ENCODE measurements at places on chromosomes 5 and 9.
A peak's percentile ranks its signal among the peaks of the same experiment; 100 is the strongest.

DNA sequence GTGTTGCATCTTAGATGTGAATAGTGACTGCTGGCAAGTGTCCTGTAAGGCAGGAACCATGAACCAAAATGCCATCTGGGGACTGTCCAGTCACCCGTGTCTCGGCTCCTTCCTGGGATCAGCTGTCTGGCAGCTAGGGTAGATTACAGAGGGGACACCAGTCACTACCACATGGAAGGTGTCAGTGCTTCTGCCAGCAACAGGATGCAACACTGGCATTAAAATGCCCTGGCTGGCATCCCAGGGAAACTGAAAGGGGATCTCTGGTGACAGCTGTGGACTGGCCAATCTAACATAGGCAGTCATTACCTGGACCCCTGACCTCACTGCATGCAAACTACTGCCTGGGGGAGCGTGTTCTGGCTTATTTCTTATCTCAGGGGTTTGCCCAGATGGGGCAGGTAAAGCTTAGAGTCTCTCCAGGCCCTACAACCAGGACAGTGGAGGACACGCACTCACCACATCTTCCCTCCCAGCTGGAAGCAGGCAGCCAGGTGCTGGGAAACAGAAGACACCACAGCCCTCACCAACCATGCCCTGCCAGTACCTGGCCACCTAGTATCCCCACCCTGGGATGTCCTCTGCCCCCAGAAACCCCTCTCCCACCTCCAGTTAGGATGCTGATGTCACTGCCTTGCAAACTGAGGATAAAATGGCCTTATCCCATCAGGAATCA, 83.8 kb downstream of the SEMA4D start:
- DNase-seq, result no peak

- DNase-seq, result no peak
Observed at GRCh38 chr9:136683755-136684154, 3.5 kb downstream of the AGPAT2 start.

DNA sequence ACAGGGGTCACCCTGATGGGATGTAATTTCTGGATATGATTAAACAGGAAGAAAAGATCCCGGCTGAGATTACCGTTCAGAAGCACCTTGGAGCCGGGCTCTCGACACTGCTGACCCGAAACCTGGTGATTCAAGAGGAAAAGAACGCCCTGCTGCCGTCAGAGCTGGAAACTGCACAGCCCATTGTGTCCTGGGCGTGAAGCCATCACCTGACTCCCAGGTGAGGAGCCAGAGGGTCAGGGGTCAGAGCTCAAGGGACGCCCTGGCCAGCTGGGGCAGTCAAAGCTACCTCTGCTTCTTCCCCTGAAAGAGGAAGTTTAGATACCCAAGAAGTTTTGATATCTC, 17.8 kb upstream of the SLC12A7 start:
- no peak for DNase-seq

- no peak for DNase-seq
Observed at GRCh38 chr5:107426872-107427271, 243.9 kb downstream of the EFNA5 start.

GRCh38 chr9:91516081-91516480, 92.4 kb upstream of the NFIL3 start:
- DNase-seq, result no peak

- no peak for DNase-seq
Observed at GRCh38 chr5:54146390-54146789, 164.0 kb downstream of the ARL15 start.

DNA sequence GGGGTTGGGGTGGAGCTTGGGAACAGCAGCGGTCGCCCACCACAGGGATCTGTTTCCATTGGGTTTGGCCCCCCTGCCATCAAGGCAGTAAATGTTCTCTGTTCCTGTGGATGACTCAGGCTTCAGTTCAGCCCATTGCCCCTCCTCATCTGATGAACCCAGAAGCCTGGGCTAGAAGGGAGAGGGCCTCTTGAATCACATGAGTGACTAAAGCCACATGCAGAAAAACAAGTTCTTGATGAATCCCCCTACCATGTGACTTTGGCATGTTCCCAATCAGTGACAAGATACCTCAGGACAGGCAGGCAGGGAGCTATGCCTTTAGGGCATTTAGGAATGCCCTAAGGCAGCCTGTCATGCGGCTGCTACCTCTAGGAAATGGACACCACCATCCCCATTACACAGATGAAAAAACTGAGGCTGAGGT, 2.5 kb downstream of the SH3PXD2B start:
- DNase-seq, result no peak

GRCh38 chr9:137589441-137590122, 730 bp downstream of the ZMYND19 start:
- DNase-seq, result no peak

DNA sequence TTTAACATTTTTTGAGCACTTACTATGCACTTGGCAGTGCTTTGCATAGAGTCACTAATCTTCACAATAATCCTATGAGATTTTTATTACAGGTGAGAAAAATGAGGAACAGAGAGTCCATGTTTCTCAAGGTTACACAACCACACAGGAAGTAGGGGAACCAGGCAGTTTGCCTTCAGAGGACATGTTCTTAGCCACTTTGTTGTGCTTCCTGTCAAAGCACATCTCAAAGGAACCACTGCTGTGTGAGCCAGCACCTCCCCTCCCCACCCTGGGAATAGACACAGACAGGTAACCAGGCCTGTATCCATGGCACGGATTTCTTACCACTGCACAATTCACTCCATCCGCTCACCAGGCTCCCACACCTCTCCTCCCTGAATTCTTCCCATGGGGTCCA, 6.3 kb upstream of the DNAJB5 start:
- DNase-seq, result no peak

DNA sequence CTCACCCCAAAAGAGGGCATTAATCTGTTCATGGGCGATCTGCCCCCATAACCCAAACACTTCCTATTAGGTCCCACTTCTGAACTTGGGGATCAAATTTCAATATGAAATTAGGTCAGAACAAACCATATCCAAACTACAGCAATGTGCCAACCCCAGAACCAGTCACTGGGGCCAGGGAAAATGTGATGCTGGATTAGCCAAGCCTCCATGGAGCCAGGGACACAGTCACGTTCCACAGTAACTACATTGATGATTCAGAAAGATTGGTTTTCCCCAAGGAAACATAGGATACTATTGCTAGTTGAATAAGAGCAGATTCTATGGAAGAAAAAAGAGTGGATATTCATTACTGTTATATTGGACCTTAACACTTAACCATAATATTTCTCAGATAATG, 84.2 kb downstream of the GIN1 start:
- DNase-seq, result no peak

DNA sequence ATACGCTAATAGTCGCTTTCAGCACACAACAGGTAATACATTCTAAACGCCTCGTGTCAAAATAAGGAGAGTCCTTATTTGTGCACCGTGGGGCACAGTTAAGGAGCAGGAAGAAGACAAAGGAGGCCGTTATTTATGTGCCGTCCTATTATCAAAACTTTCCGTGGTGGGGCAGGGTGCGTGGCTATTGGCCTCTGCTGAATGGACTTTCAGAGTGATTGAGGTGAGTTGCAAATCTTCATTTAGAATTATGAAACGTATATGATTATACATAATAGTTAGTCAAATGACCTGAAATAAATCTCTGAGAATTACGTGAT, 833 bp downstream of the C5orf24 start:
- DNase-seq, result no peak

GRCh38 chr9:19026375-19026774, 6.6 kb downstream of the SAXO1 start:
- DNase-seq, result no peak

- no peak for DNase-seq
Observed at GRCh38 chr5:62578540-62578939, at the start of gene LRRC70. Gene LRRC70, plus strand, starts transcription at chr5:62578819. Its CDS starts 620 bp downstream, at chr5:62579439.

- DNase-seq, result no peak
Observed at GRCh38 chr5:158064334-158065123, 205.6 kb upstream of the CLINT1 start.

- no peak for DNase-seq
Observed at GRCh38 chr5:118440496-118440895, 547.9 kb downstream of the DTWD2 start.

- DNase-seq, result peak; percentile 52
Observed at GRCh38 chr9:6557883-6558616, 87.5 kb downstream of the GLDC start.

DNA sequence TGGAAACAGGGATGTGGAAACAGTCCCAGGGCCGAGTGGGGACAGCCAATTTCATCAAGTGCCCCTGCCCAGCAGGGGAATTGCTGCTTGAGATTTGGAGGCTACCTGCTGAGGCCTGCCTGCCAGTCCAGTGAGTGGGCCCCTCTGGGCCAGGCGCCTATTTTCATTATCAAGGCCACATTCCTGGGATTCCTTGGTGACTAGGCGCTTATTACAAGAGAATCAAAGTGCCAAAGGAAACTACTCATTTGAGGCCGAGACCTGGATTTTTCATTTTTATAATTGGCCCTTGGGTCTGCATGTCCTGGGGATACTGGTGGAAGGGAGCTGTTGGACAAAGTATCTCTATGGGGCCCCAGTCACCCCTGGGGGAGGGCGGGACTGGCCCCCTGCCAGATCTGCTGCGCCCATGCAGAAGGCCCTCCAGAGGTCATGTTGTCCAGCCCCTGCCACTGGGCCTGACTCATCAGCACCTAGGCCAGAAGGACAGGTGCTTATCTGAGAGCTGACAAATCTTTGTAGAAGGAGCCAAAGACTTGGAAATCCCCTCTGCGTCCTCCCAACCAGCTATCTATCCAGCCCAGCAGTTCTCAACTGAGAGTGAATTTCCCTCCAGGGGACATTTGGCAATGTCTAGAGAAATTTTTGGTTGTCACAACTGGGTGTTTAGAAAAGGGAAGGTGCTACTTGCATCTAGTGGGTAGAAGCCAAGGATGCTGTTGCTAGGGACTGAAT, 45.6 kb downstream of the FOXI1 start:
- no peak for DNase-seq

GRCh38 chr9:114674798-114675540, 7.0 kb downstream of the TEX48 start:
- DNase-seq, result no peak

DNA sequence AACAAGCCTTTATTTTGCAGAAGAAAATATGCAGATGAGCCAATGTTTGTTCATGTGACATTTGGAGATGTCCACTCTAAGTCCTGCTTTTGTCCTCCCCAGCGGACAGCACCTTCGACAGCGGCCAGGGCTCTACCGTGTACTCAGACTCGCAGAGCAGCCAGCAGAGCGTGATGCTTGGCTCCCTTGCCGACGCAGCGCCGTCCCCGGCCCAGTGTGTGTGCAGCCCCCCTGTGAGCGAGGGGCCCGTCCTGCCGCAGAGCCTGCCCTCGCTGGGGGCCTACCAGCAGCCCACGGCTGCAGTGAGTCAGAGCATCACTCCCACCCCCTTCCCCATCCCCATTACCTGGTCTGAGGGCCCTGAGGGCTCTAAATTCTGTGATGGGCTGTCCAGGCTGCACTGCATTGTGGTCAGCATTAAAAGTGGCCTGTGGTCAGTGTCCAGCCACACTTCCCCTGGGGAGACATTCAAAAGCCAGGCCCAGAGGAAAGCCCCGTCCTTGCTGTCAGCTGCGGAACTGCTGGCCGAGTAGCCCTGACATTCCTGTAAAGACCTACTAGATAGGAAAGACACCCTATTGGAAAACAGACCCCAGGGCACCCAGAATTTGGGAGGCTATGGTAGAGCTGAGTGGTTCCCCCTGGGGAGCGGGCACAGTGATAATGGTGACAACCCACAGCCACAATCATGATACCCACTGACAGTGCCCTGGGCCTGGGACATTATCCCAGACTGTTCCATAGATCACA, 69.0 kb downstream of the WNK2 start:
- DNase-seq, result no peak

DNA sequence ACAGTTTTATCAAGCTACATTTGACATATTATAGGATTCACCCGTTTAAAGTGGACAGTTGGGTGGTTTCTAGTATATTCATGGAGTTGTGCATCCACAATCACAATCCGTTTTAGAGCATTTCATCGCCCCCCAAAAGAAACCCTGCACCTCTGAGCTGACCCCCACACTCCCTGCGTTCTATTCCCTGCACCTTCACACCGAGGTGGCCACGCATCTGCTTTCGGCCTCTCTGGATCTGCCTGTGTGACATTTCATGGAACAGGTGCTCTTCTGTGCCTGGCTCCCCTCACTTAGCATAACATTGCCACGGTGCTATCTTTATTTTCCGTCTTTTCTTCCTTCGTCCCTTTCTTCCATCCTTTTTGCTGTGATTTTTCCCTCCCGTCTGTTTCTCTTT, 32.7 kb downstream of the HRH2 start:
- DNase-seq, result no peak

- DNase-seq, result no peak
Observed at GRCh38 chr5:68544648-68545552, 329.3 kb downstream of the PIK3R1 start.

- DNase-seq, result no peak
Observed at GRCh38 chr5:98064118-98064685, 709.3 kb upstream of the RGMB start.

GRCh38 chr9:69874301-69875060, 53.9 kb downstream of the CFAP95 start:
- peak; percentile 2 for DNase-seq

GRCh38 chr5:10729320-10730042, 31.6 kb downstream of the DAP start:
- no peak for DNase-seq

GRCh38 chr5:89956838-89957237, 452.7 kb downstream of the CETN3 start:
- no peak for DNase-seq

GRCh38 chr9:70537084-70537483, 122.6 kb upstream of the KLF9 start:
- DNase-seq, result no peak

DNA sequence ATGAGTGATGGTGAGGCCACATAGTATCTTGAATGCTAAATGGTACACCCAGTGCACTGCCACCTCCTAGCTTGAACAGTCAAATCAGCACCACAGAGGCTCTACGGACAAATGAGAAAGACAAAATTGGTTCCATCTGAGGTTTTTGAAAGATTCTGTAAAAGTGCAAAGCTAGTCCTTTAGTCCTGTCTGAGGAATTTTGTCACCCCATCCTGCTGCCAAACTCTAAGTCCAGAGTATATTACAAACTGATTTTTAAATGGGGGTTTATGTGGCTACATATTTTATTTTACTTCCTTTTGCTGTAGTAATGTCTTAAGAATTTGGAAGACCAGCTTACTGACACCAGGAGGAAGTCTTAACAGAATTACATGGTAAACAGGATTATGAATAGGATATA, 7.7 kb downstream of the FREM1 start:
- DNase-seq, result no peak

GRCh38 chr5:98602534-98603112, 170.8 kb upstream of the RGMB start:
- no peak for DNase-seq

GRCh38 chr5:91229031-91229727, 153.9 kb downstream of the ARRDC3 start:
- no peak for DNase-seq

Measured in nucleus accumbens (tissue), 56 donors.